Activated CD4-positive, alpha-beta T cell treated with anti-CD3 and anti-CD28 coated beads for 48 hours (primary cell): ENCODE measurements at places on chromosomes 13 and 19.

- no peak for DNase-seq
Observed at GRCh38 chr19:3936506-3937442, 3.9 kb downstream of the NMRK2 start.

DNA sequence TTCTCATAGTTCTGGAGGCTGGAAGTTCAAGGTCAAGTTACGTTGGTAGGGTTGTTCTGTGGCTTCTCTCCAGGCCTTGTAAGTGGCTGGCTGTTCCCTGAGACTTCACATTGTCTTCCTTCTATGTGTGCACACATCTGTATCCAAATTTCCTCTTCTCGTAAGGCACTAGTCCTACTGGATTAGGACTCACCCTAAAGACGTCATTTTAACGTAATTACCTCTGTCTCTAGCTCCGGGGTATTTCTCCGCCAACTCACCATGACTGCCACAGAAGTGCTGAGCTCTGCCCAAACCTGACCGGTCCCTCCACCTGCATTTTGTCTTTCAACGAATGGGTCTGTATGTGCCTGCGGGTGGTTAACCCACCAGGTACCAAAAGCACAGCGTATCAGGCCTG is 8.7 kb upstream of the SYDE1 start:
- no peak for DNase-seq

- no peak for DNase-seq
Observed at GRCh38 chr13:98284679-98285078, 107.6 kb upstream of the RNF113B start.

- no peak for DNase-seq
Observed at GRCh38 chr19:1162404-1163282, 11.4 kb downstream of the SBNO2 start.

GRCh38 chr19:51116736-51117286 is 7.9 kb upstream of the SIGLEC9 start:
- no peak for DNase-seq

DNA sequence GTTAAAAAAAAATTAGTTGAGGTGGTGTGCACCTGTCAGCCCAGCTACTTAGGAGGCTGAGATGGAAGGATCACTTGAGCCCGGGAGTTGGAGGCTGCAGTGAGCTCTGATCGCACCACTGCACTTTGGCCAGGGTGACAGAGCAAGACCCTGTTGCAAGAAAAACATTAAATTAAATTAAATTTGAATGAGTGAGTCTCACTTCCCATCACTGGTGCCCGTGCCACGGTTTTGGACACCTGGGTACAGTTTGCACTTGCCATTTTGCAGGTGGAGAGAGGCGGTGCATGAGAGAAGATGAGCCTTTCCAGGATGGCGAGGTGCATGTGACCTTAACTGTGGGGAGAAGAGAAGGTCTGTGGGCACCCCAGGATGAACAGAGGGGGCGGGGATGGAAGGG is 60.3 kb upstream of the ZNF536 start:
- DNase-seq = no peak

DNA sequence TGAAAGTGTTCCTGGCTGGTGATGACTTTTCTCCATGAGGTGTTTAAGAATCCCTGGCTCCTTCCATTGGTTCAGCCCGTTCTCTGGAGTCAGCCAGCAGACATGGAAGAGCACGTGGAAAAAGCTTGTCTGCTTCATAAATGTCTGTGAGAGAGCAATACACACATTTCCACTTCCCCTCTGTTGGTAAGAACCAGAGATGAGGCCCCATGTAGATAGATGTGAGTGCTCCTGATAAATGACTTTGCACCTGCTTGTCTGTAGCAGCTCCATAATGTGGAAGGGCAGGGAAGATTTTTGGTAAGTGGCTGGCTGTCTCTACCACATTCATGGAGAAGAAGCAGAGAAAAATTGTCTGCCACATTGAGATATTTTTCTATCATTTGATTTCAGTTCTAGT is 325.8 kb downstream of the LMO7 start:
- DNase-seq = no peak

DNA sequence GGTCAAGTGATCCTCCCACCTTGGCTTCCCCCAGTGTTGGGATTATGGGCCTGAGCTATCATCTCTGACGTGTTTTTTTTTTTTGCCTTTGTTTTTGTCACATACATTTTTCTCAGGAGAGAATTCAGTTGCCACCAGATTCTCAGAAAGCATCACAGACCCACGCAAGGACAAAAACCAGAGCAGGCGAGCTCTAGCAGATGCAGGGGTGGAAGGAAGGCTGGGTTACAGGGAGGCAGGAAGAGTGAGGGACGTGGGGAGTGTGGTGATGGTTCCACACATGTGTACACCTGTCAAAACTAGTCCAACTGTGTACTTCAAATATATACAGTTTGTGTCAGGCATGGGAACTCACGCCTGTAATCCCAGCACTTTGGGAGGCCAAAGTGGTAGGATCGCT is 4.3 kb downstream of the TMEM161A start:
- no peak for DNase-seq

GRCh38 chr13:109792416-109793059 is 6.2 kb upstream of the IRS2 start:
- no peak for DNase-seq

GRCh38 chr13:20993211-20993610 is 68.2 kb downstream of the LATS2 start:
- no peak for DNase-seq
